ENCODE measurements at places on chromosomes 13 and 19.

DNA sequence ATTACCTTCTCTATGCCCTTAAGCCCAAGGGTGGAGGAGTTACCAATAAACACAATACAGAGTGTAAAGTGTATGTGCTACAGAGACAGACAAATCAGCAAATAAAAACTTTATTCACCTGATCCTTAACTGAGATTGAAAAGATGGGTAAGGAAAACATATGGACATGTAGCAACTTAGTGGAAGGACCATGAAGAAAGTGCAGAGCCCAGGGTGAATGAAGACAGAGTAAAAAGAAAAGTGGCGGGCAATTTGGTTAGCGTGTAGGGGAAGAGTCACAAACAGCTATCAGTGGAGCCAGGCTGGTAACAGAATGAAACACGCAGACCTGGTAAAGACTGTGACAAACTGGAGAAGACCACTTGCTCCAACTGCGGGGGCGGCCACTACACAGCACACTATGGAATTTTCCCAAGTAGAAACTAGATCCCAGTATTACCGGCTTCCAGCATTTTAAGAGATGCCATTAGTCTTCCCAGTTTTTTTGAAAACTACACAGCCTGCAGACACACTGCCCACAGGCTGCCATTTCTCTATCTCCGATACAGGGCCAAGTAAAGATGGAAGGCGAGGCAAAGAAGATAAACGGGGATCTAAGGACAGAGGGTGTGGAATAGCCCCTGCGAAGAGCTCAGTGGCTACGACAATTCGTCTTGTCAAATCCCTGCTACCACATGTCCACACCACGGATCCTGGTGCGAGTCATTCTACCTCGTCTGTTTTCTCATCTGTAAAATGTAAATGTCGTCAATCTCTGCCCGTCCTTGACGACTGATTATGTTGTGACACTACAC is 1.2 kb downstream of the UQCRFS1 start:
- H3K27me3 ChIP-seq = peaks cover under 1% of the 10 kb centered on the region
- peak overlapping the region; percentile 94 for H3K27ac ChIP-seq
- peak; percentile 31 for DNase-seq
- peaks cover 43% of the 10 kb centered on the region for H3K4me1 ChIP-seq

DNA sequence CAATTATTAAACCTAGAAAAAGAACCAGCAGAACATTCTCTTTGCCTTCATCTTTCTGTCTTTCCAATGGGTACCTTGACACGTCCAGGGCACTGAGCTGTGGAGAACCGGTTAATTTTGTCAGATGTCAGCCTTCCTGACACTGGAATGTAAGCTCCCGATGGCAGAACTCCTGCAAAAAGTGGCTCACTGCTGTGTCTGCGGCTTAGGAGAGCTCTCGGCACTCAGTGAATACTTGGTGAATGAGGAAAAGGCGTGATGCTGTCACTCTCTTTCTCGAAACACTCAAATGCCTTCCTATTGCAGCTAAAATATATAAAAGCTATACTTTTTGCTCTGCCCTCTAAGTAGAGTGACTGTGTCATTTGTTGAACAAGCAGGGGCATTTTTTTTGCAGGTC is 17.6 kb downstream of the CEBPA start:
- H3K27ac ChIP-seq = no peak overlapping the region
- H3K36me3 ChIP-seq = peaks cover 7% of the 10 kb centered on the region
- no peak overlapping the region for H3K4me3 ChIP-seq
- no peak for DNase-seq
- H3K4me1 ChIP-seq = peaks cover 18% of the 10 kb centered on the region

DNA sequence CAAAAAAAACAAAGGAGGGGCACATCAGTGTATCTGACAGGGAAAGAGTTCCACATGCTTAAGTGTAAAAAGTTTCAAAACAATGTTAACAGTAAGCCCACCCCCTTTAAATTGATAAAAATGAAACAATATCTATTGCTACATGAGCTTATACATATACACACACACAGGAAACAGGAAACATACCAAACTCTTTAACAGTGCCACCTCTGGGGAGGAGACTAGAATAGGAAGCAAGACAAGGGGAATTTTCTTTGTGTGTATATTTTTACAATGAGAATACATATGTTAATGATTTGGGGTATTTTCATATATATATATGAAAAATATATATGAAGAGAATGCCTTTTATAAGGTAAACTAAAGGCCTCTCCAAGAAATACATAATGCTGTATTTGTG is 44.7 kb downstream of the TPT1 start:
- peaks cover under 1% of the 10 kb centered on the region for H3K27me3 ChIP-seq
- no peak for DNase-seq
- H3K4me1 ChIP-seq = peaks cover 37% of the 10 kb centered on the region
- peaks cover 4% of the 10 kb centered on the region for H3K36me3 ChIP-seq

DNA sequence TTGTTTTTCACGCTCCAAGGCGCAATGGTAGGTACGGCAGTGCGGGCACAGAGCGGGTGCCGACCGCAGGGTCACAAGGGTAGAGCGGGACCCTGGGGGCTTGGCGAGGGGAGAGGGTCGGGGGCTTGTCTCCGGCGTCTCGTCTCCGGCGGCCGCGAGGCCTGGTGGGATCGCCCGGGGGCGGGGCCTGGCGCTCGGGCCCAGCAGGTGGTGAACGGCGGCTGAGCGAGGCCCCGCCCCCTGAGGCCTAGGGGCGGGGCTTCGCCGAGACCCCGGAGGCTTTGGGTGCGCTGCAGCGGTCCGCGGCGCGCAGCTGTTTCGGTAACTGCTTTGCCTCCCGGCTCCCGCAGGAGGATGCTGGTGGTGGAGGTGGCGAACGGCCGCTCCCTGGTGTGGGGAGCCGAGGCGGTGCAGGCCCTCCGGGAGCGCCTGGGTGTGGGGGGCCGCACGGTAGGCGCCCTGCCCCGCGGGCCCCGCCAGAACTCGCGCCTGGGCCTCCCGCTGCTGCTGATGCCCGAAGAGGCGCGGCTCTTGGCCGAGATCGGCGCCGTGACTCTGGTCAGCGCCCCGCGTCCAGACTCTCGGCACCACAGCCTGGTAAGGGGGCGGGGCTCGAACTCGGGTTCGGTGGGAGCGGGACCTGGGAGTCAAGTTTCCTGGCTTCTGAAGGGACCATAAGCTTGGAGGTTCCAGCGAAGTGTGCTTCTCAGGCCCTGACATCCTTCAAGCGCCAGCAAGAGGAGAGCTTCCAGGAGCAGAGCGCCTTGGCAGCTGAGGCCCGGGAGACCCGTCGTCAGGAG is at the start of gene TSEN34:
Gene TSEN34, plus strand, starts transcription at position 298 of the 800 bp plus-strand sequence. Its CDS starts 57 bp downstream, at position 355.
- H3K27ac ChIP-seq = peak within 1 kb of the TSS; percentile 99
- H3K36me3 ChIP-seq = peaks cover 28% of the 10 kb centered on the region
- H3K4me1 ChIP-seq = peaks cover 31% of the 10 kb centered on the region
- peak; percentile 88 for DNase-seq
- H3K4me3 ChIP-seq = peak within 1 kb of the TSS; percentile 85
- H3K27me3 ChIP-seq = no peaks in the 10 kb centered on the region

GRCh38 chr19:40797963-40798682 is 868 bp upstream of the EGLN2 start:
- peaks cover 22% of the 10 kb centered on the region for H3K36me3 ChIP-seq
- H3K4me3 ChIP-seq = peak overlapping the region; percentile 91
- H3K4me1 ChIP-seq = peaks cover 46% of the 10 kb centered on the region
- DNase-seq = peak; percentile 81

DNA sequence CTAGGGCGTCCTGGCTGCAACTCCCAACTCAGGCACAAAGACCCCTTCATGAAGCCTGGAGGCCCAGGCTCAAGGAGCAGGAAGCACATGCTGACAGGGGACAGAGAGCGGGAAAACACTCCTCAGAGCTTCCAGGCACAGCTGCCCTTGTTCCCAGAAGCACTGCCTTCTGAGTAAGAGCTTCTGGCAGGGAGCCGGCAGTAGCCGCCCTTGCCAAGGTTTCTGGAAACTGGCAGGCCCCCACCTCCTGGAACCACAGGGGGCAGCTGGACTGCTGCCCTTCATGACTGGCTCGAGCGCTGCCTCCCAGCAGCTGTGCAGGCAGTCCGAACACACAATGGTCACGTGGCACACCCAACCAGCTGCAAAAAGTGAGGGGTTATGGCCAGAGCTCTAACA is 33.6 kb upstream of the EPHX3 start:
- peaks cover 10% of the 10 kb centered on the region for H3K4me1 ChIP-seq
- H3K27ac ChIP-seq = no peak overlapping the region
- H3K27me3 ChIP-seq = no peaks in the 10 kb centered on the region
- no peak overlapping the region for H3K4me3 ChIP-seq
- H3K36me3 ChIP-seq = peaks cover 46% of the 10 kb centered on the region

DNA sequence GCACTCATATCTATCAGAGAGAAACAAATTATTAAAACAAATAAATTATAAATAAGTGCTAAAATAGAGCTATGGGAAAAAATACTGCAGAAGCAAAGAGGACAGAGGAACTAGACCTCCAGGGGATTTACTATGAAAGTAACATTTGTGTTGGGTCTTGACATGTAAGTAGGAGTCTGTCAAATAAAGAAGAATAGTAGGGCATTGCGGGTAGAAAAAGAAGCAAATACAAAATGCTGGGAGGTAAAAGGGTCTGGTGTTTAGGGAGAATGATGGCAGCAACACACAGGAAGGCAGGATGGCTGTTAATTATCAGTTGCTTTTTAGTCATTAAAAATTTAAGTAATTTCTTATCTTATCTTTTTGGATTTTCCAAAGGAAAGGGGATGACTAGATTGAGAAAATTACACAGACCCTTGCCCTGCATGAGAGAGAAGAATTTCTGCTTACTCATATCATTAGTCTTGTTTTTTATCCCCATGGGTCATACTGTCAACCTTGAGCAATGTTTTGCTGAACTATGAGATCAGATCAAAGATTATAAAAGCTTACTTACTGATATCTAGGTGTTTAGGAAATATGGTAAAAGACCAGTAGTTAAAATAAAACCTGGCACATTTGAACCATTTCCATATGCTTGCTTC is 472.7 kb downstream of the DIAPH3 start:
- H3K4me3 ChIP-seq = no peak overlapping the region
- H3K27ac ChIP-seq = no peak overlapping the region
- DNase-seq = no peak
- H3K36me3 ChIP-seq = no peaks in the 10 kb centered on the region

GRCh38 chr19:47082493-47082892 is 31.1 kb downstream of the ZC3H4 start:
- peaks cover 51% of the 10 kb centered on the region for H3K36me3 ChIP-seq
- DNase-seq = no peak
- no peak overlapping the region for H3K27ac ChIP-seq
- no peaks in the 10 kb centered on the region for H3K4me1 ChIP-seq
- no peaks in the 10 kb centered on the region for H3K27me3 ChIP-seq

- no peak overlapping the region for H3K27ac ChIP-seq
- H3K36me3 ChIP-seq = no peaks in the 10 kb centered on the region
- H3K27me3 ChIP-seq = peaks cover 6% of the 10 kb centered on the region
Observed at GRCh38 chr19:31253526-31254179, 95.6 kb downstream of the TSHZ3 start.

DNA sequence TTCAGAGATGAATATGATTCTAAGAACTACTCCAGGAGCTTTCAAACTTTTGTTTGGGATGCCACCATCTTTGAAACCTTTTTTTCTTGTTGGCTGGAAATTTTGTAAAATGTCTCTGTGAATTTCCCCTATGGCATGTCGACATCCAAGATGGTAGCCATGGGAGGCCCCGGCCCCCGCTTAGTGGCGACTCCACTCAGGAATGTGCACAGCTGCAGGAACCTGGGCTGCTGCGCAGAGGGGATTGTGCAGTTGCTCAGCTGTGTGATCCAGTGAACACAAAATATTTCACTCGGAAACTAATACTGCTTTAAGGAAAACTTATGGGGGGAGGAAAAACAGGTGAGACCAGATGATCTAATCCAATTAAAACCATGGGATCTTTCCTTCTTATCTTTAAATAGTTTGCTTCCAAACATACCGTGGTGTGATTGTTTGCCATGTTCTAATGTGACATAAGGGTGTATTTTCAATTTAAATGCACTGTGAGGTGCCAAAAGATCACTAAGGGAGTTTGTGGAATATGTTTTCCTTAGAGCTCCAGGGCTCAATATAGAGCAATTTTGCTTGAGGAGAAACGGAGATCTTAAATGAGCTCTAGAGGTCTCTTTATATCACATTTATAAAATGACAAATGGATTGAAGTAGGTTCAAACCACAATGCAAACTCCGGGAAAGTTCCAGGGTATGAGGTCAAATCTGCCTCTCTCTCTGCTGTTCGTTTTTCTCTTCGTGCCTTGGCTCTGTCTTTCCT is 497.7 kb downstream of the FGF9 start:
- DNase-seq = no peak
- no peaks in the 10 kb centered on the region for H3K27me3 ChIP-seq
- peaks cover 14% of the 10 kb centered on the region for H3K4me1 ChIP-seq
- no peak overlapping the region for H3K4me3 ChIP-seq
- H3K36me3 ChIP-seq = no peaks in the 10 kb centered on the region

GRCh38 chr19:4057931-4058692 is 8.6 kb downstream of the ZBTB7A start:
- no peaks in the 10 kb centered on the region for H3K27me3 ChIP-seq
- peak overlapping the region; percentile 82 for H3K27ac ChIP-seq
- peaks cover 52% of the 10 kb centered on the region for H3K4me1 ChIP-seq
- DNase-seq = peak; percentile 75
- no peak overlapping the region for H3K4me3 ChIP-seq

DNA sequence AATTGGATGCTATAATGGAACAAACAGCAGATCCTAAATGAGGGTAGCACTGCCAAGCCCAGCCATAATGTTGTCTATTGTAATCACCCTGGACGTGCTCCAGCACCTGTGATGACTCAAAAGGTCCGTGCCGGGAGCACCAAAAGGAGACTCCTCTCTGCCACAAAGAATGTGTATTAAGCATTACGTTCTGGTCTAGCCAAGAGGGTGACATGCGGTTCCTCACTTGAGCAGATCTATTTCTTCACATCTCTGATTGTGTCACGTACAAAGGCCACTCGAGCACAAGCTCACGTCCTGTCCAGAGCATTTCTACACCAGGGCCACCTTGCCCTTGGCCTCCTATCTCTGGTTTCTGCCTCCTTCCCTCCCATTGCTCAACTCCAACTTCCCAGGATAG is 219.9 kb upstream of the IRS2 start:
- DNase-seq = no peak
- no peak overlapping the region for H3K27ac ChIP-seq
- H3K4me3 ChIP-seq = no peak overlapping the region
- no peaks in the 10 kb centered on the region for H3K4me1 ChIP-seq
- H3K27me3 ChIP-seq = no peaks in the 10 kb centered on the region

- H3K36me3 ChIP-seq = no peaks in the 10 kb centered on the region
- no peak for DNase-seq
- H3K27me3 ChIP-seq = peaks cover under 1% of the 10 kb centered on the region
- H3K27ac ChIP-seq = no peak overlapping the region
- no peaks in the 10 kb centered on the region for H3K4me1 ChIP-seq
Observed at GRCh38 chr13:111865826-111866225, 201.1 kb upstream of the SOX1 start.
